Thoracic aorta endothelial cell (primary cell): ENCODE measurements at places on chromosomes 5 and 9. TPM values are rescaled to one million over a fixed set of nuclear protein-coding genes. Genes with fewer than 3 reads are reported as not detected.

CCDC192 gene
- total RNA-seq, result not detected in 2 replicates

SLC6A3 gene
- not detected in 2 replicates for total RNA-seq

HINT2 gene
- 13.9 and 15.2 TPM in 2 replicates for total RNA-seq

LPAR1 gene
- under 0.01 and 0.22 TPM in 2 replicates for total RNA-seq

IL5 gene
- not detected in 2 replicates for total RNA-seq

DCAF10 gene
- 29.7 and 31.2 TPM in 2 replicates for total RNA-seq

ZNF367 gene
- total RNA-seq, result 13.8 and 16.7 TPM in 2 replicates

PALM2AKAP2 gene
- total RNA-seq, result 0.22 and 1.2 TPM in 2 replicates

NUTM2F gene
- total RNA-seq, result not detected in 2 replicates

SPATA31A6 gene
- not detected in 2 replicates for total RNA-seq

PRRX2 gene
- not detected in 2 replicates for total RNA-seq

TMEM252 gene
- not detected in 2 replicates for total RNA-seq

SQSTM1 gene
- total RNA-seq, result 296 and 317 TPM in 2 replicates

ARID3C gene
- 0.07 TPM in 1 of 2 replicates, not detected in the other for total RNA-seq

PCDHGB5 gene
- 9.1 and 13.4 TPM in 2 replicates for total RNA-seq

EDIL3 gene
- total RNA-seq, result 5.3 and 5.7 TPM in 2 replicates
